ENCODE measurements at places on chromosomes 5 and 9.

DNA sequence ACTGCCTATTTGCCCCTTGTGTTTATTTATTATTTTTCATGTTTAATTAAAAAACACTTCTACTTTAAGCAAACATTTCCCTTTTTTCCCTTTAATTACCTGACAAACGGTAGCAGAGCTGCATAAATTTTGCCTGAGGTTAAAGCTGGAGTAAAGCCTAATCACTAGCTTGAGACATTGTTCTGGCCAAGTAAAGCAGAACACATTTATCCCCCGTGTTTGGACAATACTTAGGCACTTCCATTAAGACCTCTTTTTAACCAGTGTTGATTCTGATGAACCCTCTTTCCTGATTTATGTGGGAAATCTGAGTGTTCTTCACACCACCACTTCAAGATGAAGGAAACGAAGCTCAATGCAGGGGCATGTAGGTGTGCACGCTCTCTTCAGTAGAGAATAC lies 54.5 kb downstream of the BNC2 start:
- no peak for DNase-seq

DNA sequence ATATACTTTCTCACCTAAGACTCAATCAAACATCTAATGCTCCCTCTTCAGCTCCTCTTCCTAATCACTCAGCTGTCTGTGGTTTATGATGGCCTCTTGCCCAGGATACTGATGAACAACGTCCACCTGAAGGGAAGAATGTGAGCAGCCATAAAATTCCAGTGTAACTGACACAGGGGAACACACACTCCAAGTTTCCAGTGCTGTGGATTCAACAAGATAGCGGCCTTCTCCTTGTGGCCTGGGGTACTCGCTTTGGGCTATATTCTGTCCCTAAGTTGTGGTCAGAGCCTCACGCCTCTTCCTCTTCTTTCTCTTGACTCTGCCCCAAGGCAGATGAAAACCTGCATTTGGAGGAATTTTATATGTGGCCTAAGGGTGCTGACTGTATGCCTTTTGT lies 11.7 kb downstream of the B4GALT1 start:
- no peak for DNase-seq

- DNase-seq: no peak
Observed at GRCh38 chr9:135077497-135078200, 9.8 kb upstream of the OLFM1 start.

- no peak for DNase-seq
Observed at GRCh38 chr9:89440951-89441654, 56.8 kb downstream of the SEMA4D start.

DNA sequence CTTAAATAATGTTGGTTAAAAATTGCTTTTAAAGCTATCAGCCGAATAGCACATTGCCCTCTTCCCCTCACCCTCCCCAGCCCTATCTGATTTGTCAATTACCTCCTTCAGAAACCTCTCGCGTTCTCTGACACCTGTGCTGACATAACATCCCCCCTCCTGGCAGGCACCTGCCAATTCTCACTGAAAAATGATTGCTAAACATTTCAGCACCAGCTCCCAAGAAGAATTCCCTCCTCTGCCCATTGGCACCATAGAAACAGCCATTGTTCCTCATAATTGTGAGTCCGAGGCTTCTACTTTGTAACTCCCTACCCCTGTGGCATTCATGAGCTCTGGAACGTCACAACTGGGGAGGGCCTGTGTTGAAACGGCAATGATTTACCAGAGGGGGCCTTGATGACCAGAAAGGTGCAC lies 20.2 kb downstream of the CDH6 start:
- no peak for DNase-seq

DNA sequence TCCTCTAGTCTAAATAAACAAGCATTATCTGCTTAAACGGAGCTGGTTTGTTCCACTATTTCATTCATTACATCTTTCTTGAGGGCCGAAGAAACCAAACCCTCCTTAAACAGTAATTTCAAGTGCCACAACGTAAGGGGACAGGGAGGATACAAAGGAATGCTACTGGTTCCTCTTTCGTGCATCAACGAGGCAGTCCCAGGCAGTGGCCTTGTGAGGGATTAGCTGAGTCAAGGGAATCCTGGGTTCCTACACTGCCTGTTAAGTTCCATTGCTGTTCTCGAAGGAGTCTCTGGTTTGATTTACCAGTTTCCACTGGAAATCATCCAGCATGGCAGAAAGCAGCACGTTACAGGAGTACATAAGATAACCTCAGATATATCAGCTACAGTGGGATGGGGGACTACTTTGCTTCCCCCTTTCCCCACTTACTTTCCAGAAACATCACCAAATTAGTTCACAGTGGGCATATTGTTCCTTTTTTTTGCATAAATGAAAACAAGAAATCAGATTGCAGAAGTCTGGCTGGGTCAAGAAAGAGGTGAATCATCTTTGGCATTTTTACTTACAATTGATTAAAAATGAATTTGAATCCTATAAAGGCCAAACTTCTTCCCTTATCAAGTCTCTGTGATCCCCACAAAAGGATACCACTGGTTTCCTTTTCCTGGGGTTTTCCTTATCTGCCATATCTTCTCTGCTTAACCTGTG lies 2.5 kb upstream of the RANBP3L start:
- no peak for DNase-seq

GRCh38 chr9:114319147-114319546 lies 3.8 kb upstream of the ORM1 start:
- DNase-seq: no peak

DNA sequence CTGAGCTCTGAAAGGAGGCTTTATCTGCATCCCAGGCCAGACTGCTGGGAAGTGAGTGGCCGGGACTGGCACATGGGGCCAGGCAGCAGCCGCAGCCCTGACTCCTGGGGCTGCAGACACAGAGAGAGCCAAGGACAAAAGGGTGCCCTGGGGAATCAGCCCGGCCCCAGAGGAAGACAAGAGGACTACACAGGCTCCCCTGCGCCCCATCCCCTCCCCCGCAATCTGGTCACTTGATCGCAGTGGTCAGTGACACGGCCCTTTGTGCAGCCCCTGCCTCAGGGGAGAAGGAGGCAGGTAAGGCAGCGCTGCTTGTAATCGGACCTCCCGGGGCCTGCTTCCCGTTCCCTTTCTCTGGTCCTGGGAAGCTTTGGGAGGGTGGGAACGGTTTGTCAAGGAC lies 55.5 kb upstream of the FUBP3 start:
- DNase-seq: no peak

- DNase-seq: no peak
Observed at GRCh38 chr5:126482591-126482990, 59.4 kb downstream of the GRAMD2B start.

DNA sequence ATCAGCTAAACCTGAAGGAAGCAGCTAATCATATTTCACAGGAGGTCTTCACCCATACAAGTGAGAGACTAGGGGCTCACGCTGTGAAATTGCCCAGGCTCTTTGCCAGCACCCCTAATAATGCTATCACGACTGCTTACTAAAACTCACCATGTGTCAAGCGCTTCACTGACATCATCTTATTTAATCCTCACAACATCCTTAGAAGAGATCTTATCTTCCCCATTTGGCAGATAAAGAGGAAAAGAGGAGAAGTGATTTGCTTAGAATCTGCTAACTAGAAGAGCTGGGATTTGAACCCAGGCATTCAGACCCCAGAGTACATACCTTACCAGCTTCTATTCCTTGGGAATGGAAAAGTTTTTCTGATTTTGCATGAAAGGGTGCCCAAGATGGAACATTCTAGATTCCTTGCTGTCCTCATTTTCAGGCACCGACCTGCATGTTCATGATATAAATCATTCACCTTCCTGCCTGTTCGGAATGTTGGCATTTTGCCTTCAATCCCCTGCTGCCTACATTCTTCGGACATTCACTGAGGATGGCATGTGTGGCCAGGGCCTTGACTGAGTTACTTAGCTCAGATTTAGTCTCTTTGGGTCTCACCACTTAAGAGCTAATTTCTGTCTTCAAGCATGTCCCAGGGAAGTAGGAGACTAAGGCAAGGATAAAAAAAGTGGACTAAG lies 88.1 kb downstream of the SH3TC2 start:
- no peak for DNase-seq

GRCh38 chr9:76605321-76605900 lies 146.4 kb downstream of the GCNT1 start:
- DNase-seq: no peak

DNA sequence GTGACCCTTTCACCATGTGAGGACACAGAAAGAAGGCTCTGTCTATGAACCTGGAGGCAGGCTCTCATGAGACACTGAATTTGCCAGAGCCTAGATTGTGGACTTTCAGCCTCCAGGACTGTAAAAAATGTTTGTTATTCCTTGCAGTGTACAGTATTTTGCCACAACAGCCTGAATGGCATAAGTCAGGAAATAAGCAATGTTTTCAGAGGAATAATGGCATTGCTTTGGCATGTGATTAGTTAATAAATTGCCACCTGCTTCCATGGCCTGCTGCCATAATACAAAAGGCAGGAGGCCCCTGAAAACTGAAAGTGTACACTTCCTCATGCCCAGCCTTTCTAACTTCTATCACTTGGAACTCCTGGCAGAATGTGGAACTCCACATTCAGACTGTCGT lies 408.1 kb downstream of the GADD45G start:
- DNase-seq: no peak

DNA sequence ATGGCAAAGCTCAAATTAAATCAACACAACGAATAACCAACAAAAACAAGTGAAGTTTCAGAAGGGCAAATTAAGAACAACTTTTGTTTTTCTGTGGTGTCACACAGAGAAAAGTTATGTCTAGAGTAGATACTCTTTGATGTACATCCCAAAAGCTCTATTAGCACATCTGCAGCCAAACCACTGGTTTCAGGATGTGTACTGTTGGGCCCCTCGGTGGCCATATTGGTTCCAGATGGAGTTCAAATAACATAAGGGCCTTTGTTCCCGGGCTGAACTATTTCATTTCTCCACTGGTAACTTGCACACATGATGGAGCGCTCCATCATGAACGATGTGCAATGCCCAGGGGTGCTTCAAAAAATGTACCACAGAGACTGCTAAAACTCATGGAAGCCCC lies 126.1 kb downstream of the SEMA5A start:
- DNase-seq: no peak

GRCh38 chr9:110880189-110880588 lies 158.1 kb downstream of the LPAR1 start:
- no peak for DNase-seq

DNA sequence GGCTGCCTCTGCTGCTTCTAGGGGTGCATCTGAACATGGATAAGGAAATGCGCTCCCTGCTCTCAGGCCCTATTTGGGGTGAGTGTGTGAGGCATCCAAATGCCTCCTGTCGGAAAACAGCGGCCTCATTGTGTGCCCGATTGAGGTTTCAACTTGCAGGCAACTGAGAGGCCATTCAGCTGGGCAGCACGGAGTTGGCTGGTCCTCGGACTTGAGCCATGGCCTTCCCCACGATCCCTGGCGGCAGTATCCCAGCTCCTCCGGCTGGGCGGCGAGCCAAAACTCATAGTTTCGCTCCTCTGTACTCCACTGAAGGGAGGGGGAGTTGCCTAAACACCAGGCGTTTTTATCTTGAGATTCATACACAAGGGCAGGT lies 597.3 kb upstream of the SGCD start:
- no peak for DNase-seq

- DNase-seq: no peak
Observed at GRCh38 chr5:2291146-2291840, 408.6 kb upstream of the IRX4 start.

GRCh38 chr9:23608456-23608855 lies 217.6 kb downstream of the ELAVL2 start:
- no peak for DNase-seq

DNA sequence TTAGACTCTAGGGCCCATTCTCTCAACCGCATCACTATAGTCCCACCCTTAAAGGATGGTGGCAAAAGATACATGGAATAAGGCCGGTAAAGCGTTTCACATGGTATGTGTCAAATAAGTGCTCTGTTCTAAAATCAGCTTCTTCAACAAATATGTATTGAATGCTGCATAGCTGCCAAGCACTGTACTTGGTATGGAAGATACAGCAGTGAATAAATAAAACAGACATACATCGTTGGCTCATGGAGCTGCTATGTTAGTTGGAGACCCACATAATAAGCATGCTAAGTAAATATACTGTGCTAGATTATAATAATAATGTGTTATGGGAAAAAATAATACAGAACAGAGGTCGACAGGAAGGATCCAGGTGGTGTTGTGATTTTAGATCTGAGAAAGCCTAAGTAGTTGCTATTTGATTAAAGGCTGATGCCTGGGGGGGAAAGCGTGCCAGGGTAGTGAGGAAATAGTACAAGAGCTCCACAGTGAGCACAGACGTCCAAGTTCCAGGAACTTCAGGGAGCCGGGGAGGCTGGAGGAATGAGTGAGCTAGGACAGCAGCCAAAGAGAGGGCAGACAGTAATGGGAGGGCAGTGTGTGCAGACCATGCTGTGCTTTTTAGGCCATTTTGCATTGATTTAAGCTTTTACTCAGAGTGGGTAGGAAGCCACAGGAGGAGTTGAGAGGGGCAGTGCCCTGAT lies 93.7 kb downstream of the JAKMIP2 start:
- no peak for DNase-seq

DNA sequence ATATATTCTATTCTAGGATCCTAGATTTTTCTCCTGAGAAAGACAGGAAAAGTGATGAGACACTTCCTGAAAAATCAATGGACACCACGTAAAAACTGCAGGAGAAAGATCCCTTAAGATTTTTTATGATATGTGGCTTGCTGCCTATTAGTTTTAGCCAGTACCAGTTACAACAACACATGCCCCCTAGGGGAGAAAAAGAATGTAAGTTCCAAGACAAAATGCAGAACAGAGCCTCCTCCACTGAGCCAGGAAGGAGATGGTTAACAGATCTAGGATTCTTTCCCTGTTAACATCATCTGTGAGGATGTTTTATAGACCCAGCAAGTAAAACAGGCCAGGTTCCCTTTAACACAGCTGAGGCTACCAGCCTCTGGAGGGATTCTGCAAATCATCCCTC lies 574.7 kb downstream of the TLE4 start:
- no peak for DNase-seq

- DNase-seq: no peak
Observed at GRCh38 chr9:6780690-6781089, 22.9 kb downstream of the KDM4C start.

- DNase-seq: no peak
Observed at GRCh38 chr5:165227515-165227914, 1722.1 kb downstream of the MAT2B start.

- DNase-seq: no peak
Observed at GRCh38 chr9:127550282-127550681, 61.8 kb upstream of the STXBP1 start.

All from activated T-helper 9 cell treated with anti-CD3 and anti-CD28 coated beads, Interleukin-2, amount 50 U/mL, for 16 hours (primary cell).